CD4-positive, alpha-beta T cell treated with Interleukin-17A for 4 hours (primary cell): ENCODE measurements at places on chromosomes 3 and 15.

GRCh38 chr3:132654190-132654589 lies 5.4 kb downstream of the ACAD11 start:
- no peak for DNase-seq

GRCh38 chr15:61084472-61084871 lies 144.6 kb downstream of the RORA start:
- no peak for DNase-seq

DNA sequence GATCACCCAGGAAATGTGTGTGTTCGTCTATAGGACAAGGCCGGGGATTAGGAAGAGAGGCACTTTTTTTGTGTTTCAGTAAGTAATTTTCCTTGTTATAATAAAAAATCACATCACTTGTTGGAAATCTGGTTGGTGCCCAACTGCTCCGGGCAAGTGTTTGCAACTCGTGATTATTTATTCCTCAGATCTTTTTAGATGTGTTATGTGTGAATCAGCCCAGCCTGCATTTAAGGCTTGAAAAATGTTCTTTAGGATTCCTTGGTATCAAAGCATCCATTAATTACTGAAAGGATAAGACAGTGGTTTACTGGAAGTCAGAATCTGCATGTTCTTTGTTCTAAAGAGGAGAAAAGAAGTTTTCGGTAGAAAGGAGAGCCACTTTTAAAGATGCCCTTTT lies 345.6 kb downstream of the FEZF2 start:
- DNase-seq, result no peak

DNA sequence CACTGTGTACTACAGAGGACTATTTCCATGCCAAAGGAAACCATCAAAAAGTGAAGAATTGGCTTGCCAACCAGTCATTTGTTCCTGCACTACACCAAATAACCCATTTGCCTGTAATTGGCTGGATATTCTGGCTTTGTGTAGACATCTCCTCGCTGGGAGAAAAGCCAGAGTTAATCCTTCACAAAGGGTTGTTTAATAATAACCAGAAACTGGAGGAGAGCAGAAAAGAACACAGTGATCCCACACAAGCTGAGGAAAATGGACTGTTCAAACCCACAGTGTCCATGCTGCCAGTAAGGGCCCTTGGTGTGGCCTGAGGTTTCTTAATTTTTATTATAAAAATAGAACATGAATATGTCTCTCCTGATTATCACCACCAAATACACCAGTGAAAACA lies 294.0 kb downstream of the RORA start:
- no peak for DNase-seq

DNA sequence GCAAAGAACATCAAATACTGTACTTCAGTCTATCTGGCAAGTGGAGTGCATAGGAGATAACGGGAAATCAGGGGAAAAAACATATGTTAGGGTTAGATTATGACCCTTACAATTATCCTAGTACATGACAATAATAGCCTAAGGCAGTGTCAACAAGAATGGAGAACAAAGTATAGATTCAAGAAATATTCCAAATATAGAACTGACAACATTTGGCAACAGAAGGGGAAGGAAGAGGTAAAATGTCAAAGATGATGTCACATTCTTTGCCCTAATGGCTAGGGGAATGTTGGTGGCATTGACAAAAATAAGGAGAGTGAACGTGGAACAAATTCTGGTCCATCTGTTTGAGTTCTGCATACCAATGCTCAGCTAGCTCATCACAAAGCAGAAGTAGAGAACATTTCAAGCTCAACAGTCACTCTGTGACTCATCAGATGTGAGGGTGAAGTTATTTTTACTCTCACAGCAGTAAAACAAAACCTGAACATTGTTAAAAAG lies 15.5 kb upstream of the ATP8B4 start:
- DNase-seq, result no peak

GRCh38 chr15:78415284-78415683 lies 22.7 kb upstream of the IREB2 start:
- no peak for DNase-seq

- DNase-seq, result no peak
Observed at GRCh38 chr3:124217542-124217941, 225.6 kb upstream of the ROPN1 start.

GRCh38 chr15:101579631-101580163 lies 72.5 kb downstream of the TM2D3 start:
- DNase-seq, result no peak

GRCh38 chr3:33420966-33421365 lies 19.2 kb downstream of the UBP1 start:
- no peak for DNase-seq

GRCh38 chr3:143349455-143349854 lies 229.9 kb downstream of the CHST2 start:
- no peak for DNase-seq

- no peak for DNase-seq
Observed at GRCh38 chr15:29113336-29114220, 156.0 kb downstream of the NSMCE3 start.

- DNase-seq, result no peak
Observed at GRCh38 chr3:15264486-15264885, 58.4 kb downstream of the CAPN7 start.

- no peak for DNase-seq
Observed at GRCh38 chr3:41966206-41966605, 4.3 kb upstream of the ULK4 start.

DNA sequence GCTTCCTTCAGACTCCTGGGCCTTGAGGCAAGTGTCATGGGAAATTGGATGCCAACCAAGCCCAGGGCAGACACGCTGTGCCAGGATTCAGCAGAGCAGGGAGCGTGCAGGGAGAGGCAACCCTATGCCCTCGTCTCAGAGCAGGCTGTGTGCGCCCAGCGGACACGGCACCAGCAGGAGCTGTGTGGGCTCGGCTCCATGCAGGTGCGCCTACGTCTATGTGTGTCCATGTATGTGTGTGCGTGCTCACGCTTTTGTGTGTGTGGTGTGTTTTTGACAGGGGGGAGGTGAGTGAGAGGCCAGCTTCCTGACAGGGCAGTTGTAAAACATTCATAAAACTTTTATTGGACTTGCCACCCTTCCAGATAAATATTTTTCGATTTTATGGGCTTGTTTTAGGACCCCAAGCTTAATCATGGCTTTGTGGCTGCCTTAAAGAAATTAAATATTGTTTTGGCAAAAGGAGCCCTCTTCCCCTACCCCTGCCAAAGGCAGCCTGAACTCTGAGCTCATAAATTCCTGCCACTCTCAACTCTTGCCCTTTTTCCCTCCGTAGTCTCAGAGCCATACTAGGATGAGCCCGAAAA lies 84.4 kb downstream of the DNAJB8 start:
- DNase-seq, result no peak

DNA sequence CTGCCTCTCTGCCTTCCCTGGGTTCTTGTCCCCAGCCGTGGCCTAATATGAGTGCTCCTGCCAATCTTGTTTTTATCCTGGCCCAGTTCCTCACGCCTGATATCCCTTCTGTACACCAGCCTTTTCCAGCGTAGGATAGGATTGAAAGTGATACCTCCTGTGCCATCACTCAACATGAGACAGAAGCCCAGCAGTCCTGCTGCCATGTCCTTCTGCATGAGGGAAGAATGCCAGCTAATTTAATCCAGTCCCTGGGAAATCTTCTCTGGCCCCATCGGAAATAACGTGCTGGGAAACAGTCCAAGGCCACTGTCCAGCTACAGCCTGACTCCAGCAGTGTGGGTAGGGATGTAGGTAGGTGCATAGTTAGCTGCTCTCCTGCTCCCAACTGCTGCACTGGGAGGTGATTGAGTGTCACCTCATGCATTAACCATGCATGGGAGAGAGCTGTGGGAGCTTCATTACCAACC lies 92.0 kb upstream of the TPM1 start:
- DNase-seq, result no peak

GRCh38 chr15:40252438-40253166 lies 13.7 kb downstream of the PAK6 start:
- peak; percentile 9 for DNase-seq
